Right hindlimb (tissue), 1 donor: ENCODE measurements at places on chromosomes 7 and 10.

- DNase-seq, result no peak
These were observed 348.3 kb upstream of the MKI67 start for GRCh38 chr10:128474571-128474970.

GRCh38 chr7:22859641-22860290 lies 37.1 kb upstream of the TOMM7 start:
- no peak for DNase-seq

- DNase-seq, result no peak
These were observed 91.4 kb downstream of the IPMK start for GRCh38 chr10:58175990-58176900.

GRCh38 chr10:77563638-77564270 lies 73.9 kb downstream of the KCNMA1 start:
- no peak for DNase-seq

DNA sequence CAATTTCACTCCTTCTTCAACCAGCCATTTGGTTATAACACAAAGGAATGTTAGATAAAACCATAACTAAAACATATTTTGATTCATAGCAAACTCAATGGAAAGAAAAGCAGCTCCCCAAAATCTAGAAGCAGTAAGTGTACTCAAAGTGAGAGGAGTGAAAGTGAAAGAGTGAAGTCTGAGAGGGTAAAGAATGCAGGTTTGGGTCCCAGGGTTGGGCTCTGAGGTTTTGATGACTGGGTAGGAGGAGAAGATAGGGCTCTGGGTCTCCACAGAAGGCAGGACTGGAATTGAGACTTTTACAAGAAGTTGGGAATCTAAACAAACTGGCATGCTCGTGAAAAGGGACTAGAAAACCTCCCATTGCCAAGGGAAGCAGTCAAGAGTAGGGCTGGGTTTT lies 85.4 kb upstream of the RSU1 start:
- no peak for DNase-seq

- DNase-seq, result no peak
These were observed 5.3 kb upstream of the MAGI2 start for GRCh38 chr7:79458796-79459195.

DNA sequence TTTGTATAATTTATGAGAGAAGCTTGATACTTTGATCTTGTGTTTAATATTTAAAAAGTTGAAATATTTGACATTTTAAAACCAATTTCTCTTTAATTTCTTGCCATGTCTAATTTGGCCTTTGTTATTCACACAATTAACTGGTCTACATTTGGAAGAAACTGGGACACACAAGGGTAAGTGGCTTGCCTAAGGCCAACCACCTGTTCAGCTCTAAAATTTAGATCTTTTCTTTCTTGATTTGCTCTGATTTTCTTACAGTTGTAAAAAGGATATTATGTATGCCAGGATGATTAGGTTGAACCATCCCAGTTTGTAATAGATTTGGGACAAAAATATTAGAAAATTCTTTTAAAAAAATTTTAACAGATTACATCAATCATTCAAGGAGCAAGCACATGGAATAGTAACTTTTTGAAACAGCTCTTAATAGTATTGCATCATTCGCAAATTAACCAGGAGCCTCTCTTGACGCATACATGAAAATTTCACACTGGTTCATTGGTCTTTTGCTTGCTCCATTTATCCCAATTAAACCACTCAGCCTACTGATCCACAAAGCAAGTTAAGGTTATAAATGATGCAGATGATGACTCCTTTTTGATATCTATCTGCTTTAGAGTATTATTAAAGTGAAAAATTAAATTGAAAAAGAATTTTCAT lies 222.4 kb upstream of the SLC26A5 start:
- no peak for DNase-seq

DNA sequence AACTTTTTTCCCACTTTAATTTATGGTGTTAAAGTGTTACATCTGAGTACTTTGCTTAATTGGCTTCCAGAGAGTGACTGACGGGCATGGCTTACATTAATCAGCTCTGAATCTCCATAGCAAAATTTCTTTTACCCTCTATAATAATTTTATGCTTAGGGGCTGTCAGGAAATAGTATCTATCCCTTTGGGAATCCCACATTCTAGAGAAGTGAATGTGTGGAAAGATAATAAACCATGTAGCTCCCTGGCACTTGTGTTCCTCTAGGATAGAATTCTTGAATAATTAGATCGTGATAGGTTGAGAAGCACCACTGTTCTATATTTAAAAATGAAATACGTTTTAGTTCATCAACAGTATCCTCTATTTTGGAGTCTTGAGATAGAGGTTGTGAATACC lies 89.6 kb downstream of the DNAJB9 start:
- DNase-seq, result no peak

DNA sequence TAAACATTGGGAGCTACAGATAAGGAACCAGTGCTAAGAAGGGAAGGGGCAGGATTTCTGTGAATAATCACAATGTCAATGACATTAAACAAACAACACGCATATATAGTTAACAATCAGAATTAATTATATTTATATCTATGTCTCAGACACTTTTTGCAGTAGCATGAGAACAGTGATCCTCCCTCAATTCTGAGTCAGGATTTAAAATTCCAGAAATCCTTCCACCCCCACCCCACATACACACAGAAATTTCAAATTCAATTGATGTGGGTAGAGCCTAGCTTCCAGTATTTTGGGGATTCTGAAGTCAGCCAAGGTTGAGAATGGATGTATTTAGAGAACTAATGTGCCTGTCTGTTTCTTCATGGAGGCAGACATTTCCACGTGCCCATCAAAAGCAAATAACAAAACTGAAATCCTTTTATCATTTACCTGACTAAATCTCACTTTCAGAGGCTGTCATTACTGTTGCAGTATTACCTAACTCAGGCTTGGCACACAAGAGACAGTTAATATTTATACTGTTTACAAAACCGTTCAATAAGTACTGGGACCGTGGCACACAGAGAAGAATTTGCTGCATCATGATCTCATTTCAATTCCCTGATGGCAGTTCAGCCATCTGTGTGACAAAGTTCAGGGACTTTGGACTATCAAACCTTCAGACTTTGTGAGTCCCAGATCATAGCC lies 116.6 kb upstream of the PALS2 start:
- DNase-seq, result no peak

DNA sequence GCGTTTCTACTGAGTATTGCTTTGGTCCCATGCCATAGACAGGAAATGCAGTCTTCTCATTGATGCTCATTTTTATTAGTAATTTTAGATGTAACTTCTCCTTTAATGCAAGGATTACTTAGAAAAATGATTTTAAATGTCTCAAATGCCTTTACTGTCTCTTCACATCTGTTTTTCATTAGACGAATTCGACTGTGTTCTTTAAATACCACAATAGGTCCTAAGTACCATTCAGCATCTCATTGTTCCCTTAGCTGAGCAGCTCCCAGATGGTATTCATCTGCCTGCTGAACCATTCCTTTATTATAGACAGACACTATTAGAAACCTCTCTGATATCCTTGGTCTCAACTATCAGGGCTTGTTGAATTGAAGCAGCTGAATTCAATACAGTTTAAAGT lies 113.6 kb downstream of the LSMEM1 start:
- no peak for DNase-seq

GRCh38 chr7:69217516-69218350 lies 380.5 kb upstream of the AUTS2 start:
- peak; percentile 83 for DNase-seq

- no peak for DNase-seq
These were observed 61.4 kb upstream of the NME8 start for GRCh38 chr7:37786741-37787569.

DNA sequence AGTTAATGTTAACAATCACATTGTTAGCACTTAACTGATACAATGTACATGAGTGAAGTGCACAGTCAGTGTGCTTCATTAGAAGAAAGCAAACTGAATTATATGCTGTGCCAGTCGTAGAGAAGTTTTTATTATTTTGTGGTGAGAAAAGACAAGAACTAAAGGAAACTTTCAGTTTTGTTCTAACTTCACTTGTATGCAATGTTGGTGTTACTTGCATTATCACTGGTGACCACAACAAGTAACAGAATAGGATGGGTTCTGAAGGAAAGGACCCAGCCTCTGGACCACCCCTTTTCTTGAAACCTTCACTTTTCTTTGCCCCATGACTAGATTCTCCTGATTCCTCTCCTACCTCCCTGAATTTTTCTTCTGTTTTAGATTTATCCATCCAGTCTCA lies 123.3 kb upstream of the GAD2 start:
- DNase-seq, result no peak

DNA sequence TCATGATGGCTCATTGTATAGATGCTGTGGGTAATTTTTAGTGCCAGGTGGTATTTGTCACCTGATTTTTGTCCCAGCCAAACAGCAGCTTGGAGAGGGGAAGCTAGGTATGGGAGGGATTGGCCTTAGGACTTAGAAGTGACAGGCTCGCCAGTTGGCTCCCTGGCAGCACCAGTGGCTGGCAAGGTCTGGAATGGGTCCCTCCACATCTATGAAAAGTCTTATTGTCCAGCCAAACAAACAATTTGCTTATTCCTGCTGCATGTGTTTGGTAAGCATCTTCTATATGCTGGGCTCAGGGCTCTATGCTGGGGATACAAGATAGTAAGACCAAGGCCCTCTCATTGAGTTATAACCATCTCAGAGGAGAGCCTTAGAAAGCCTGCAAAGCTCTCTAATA lies 42.5 kb downstream of the SORCS3 start:
- no peak for DNase-seq

DNA sequence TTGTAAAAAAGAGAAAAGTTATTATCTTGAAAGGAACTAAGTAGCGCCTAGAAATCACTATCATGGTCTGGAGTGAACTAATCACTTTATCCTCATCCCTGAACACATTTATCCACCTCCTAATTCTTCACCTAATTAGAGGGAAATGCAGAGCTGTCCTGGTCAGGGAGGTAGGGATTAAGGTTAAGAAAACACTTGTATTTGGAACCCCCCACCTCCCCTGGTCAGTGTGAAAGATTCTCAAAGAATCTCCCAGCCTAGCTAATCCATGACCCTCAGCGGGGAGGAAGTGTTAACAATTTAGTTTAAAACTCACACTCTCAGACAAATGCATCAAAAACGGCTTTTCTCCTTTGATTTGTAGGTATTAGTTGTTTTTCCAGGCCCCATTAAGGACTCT lies 83.8 kb downstream of the FAM204A start:
- no peak for DNase-seq

- no peak for DNase-seq
These were observed 169.3 kb upstream of the NFE2L3 start for GRCh38 chr7:25982684-25983083.

GRCh38 chr10:107689323-107689722 lies 524.8 kb upstream of the SORCS1 start:
- DNase-seq, result no peak

- no peak for DNase-seq
These were observed 516 bp downstream of the ZNHIT1 start for GRCh38 chr7:101218236-101219125.

- peak; percentile 66 for DNase-seq
These were observed 91.2 kb downstream of the ZNF22 start for GRCh38 chr10:45091968-45092367.

GRCh38 chr10:106872176-106872575 lies 292.3 kb downstream of the SORCS1 start:
- no peak for DNase-seq

- no peak for DNase-seq
These were observed 29.2 kb upstream of the ATRNL1 start for GRCh38 chr10:115063701-115064658.

DNA sequence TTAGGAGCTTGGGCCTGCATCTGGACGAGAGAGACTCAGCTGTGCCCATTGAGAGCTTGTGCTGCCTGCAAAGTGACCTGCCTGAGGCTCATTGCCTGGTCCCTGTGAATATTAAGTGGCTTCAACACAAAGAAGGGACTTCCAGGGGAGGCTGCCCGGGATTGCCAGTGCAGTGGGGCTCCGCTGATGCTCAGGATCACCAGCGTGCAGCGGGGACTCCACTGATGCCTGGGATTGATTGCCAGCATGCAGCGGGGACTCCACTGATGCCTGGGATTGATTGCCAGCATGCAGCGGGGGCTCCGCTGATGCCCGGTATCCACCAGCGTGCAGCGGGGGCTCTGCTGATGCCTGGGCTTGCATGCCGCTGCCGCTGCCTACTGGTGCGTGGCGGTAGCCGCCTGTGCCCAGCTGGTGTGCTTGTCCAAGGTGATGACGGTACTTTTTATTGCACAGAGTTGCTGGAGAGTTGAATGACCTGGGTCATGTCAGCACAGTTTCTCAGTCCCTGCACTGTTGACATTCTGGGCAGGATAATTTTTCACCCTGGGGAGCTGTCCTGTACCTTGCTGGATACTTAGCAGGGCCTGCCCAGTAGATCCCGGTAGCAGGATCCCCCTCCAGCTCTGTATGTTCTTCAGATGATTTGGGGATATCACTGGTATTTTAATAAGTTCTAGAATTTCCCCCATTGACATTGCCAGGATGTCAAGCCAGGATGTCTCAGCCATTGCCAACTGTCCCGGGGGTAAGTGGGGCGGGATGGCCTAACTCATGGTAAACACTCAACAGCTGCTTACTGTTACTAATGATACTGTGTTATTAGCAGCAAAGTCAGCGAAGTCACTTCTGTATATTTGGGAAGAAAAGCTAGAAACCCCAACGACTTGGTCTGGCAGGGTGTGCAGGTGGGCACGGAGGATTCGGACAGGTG lies 13.0 kb downstream of the DOCK1 start:
- DNase-seq, result no peak

DNA sequence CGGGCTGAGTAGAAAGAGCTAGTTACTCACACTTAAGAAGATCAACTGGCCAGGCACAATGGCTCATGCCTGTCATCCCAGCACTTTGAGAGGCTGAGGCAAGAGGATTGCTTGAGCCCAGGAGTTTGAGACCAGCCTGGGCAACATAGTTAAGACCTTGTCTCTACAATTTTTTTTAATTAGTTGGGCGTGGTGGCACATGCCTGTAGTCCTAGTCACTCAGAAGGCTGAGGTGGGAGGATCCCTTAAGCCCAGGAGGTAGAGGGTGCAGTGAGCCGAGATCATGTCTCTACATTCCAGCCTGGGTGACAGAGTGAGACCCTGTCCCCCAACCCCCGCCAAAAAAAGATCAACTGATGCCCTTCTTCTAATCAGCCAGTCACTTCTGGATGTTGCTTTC lies 74.6 kb upstream of the ATP6V0A4 start:
- no peak for DNase-seq

DNA sequence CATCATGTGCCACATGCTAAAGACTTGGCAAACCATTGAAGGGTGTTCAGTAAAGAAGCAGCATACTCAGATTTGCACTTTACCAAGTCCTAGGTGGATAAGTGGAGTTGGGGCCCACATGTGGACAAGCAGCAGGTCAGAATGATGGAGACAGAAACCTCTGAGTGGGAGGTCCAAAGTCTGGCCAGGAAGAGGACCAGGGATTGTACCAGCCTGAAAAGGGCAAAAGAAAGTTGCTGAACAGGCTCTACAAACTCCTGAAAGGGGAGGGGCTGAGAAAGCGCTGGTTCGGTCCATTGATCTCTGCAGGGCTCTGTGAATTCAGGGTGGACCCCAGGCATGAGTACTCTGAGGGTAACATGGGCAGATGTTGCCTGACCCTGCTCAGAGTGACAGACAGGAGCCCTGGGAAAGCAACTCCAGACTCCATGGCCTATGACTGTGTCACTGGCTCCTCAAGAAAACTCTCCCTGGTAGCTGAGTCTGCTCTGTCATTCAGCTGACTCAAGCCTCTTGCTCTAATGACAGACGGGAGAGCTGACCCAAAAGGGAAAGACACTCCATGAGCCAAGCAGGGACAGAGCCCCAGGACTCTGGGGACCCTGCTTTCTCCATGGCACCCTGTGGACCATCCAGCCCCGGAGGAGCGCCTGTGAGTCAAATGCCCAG lies 68.5 kb downstream of the TBXAS1 start:
- no peak for DNase-seq
